ENCODE measurements at places on chromosomes 5 and 9.

DNA sequence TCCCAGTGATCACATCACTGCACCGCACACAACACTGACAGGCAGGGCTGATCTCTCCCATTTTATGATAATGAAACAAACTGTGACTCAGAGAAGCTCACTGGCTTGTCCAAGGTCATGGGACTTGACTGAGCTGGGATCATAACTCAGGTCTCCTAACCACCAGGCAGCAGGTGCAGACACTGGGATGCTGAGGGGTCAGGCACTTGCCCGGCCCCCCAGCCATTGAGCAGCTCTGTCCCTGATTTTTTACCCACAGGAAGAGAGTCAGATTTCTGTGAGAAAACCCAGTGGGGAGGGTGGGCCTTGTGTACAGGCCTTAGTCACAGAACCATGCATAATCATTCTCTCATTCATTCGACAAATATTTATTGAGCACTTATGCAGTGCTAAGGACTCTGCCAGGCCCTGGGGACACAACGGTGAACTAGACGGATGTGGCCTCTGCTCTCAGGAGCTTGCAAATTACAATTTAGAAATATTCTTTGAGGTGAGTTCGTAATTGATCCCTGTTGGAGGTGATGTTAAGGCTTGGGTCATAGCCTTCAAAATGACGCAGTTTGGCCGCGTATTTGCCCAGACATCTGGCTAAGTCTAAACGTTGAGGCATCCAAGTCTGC is 54.5 kb upstream of the TGFBR1 start:
- no peak for DNase-seq

DNA sequence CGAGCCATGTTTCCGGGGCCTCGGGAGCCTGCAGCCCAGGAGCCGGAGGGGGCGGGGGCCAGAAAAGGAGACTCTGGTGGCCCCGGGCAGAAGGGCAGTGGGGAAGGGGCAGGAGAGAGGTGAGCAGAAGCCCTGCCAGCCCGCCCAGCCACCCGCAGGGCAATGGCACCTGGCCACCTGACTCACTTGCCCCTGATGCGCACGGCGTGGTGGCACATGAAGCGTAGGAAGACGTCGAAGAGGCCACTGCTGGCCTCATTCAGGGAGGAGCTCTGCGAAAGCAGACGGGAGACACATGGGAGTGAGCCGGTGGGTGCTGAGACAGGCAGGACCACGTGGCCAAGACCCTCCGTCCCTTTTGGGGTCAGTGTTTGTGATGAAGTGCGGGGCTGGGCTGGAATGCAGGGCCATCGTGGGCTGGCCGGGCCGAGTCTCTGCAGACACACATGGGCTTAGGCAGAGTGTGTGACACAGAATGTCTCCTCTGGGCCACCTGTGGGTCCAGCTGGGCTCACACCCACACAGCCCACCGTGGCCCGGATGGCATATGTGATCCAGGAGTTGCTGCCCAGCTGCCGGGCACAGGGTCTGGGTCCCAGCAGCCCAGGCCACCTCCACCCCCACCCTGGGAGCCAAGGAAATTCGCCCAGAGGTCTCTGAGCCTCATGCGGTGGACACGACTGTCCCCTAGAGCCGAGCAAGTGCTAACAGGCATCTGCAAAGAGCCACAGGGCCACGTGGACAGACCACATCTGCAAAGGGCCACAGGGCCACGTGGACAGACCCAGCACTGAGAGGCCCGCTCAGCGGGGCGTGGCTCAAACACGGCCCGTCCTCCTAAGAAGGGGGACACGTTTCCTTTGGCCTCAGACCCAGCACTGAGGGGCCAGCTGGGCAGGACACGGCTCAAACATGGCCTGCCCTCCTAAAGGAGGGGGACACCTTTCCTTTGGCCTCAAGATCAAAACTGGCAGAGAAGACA is 23.6 kb downstream of the TERT start:
- no peak for DNase-seq

- peak; percentile 28 for DNase-seq
Measured at GRCh38 chr9:37036776-37037502, 2.9 kb upstream of the PAX5 start.

- DNase-seq = no peak
Measured at GRCh38 chr5:107806705-107807104, 136.0 kb upstream of the EFNA5 start.

DNA sequence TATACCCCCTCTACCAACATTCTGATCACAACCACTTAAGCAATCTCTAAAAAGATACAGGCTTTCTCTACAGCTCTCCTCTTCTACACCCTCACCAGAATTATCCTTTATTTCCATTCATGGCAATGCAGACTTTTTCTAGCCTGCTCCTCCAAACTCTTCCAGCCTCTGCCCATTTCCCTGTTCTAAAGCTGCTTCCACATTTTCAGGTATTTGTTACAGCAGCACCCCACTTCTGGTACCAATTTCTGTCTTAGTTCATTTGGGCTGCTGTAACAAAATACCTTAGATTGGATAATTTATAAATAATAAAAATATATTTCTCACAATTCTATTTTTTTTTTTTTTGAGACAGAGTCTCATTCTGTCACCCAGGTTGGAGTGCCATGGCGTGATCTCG is 53.0 kb upstream of the DNAH5 start:
- DNase-seq = no peak

DNA sequence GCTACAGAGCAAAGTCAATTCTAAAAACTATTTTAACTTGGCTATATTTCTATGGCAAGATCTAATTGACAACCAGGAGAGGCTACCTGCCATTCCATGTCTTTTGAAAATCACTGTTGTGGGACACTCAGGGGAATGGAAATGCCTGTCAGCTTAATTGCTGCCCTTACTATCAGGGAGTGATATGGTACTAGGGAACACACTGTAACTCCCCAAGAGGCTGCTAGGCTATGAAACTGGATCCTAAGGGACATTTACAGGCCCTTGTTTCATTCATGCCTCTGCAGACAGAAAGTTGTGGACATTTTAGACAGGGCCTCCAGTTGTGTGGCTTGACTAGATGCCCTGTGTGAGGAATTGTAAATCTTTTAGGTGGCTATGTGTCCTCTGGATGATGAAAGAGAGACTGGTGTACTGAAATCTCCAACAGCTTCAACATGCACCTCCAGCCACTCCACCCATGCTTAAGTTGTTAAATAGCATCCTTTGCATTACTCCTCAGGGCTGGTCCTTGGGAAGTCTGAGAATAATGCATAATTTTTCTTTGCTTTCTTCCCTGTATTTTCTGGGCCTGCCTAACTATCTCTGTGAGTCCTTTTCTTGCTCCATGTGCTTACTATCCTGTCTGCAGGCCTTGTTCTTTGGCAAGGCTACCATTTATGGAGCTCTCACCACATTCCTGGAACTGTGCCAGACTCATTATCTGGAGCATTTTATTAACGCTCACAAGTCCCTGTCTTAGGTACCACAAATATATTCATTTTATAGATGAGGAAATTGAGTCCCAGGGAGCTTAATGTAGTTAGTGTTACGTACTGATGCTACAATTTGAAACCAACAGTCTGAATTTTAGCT is 3.2 kb downstream of the MROH2B start:
- DNase-seq = no peak

DNA sequence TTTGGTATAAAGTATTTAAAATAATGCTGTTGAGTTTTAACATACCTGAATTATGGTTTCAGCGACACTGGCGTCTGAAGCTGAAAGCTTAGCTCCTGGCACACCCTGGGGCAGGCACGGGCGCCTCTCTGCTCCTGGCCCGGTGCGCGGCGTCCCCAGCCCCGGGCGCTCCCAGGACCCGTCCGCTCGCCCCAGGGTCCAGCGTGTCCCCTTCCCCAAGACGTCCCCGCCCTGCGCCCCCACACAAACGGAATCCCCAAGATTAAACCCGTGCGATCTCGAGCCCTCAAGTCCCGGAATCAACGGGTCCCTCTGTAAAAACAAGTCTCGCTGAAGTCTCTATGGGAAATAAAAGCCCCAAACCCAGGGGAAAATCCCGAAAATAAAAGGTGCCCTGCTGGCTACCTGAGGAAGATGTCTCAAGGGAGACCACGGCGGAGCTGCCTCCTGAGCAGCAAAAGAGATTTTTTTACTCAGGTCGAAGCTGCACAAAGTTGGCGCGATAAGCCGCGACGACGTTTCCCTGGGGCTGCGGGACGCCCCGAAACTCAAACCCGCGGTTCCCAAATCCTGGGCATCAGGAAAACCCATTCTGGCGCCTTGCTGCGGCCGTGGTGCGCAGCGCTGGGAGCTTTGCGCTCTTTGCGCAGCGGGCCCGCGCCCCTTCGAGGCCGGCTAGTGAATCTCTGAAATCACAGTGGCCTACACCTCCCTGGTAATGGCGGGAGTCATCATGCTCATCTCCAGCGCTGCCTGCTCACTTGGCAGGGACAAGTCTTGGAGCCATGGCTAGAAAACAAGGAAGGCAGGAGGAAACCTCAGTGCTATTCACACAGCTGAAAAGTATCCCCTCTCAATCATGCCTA is 6.3 kb upstream of the IFNA8 start:
- no peak for DNase-seq

DNA sequence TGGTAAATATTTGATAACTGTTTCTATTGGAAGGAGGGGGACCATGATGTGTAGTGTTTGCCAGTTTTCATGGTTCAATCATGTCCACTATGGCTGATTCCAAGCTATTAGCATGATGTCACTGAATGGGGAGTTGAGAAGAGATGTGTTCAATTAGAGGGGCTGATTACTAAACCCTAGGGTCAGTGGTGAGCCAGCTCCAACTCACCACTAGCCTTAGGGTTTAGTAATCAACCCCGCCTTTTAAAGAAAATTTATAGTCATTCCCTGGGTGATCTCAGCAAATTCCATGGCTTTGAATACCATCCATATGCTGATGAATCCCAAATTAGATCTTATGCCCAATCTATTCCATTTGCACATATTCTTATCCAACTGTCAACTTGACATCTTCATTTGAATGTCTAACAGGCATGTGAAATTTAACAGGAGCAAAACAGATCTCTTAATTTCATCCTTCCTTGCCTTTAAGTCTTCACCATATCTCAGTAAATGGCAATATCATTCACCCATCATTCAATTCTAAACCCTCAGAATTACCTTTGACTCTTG is 98.8 kb downstream of the GCNT1 start:
- DNase-seq = no peak

- no peak for DNase-seq
Measured at GRCh38 chr5:5146530-5147160, 6.5 kb downstream of the ADAMTS16 start.

GRCh38 chr5:155936520-155937406 is 390.2 kb upstream of the SGCD start:
- no peak for DNase-seq

DNA sequence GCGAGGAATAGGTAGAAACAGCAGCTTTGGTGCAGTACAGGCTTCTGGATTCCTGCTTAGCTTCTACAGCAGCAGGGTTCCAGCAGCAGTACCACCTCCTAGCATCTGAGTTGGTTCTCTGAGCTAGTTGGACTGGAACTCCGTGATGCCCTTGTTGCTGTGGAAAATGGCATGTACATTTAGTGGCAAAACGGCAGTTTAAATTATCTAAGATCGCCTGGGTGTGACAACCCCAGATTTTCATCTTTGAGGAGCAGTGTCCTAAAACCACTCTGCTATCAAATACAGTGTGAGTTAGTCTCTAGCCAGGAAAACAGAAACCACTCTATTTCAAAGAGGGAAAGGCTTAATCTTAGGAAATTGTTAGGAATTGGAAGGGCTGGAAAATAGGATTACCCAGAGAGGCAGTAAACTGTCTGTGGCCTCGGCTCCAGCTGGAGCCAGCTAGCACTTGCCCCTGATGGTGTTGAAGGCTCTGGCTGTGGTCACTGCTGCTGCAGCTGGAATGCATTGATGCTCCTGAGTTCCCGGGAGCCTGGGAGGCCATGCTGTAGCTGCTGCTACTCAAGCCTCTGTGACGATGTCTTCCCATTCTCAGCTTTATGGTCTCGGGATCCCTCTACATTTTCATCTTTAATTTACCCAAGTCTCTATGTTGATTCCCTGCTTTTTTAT is 29.4 kb downstream of the RAD23B start:
- DNase-seq = no peak

GRCh38 chr5:124866355-124867136 is 120.1 kb upstream of the ZNF608 start:
- DNase-seq = no peak

GRCh38 chr9:124683043-124683442 is 88.1 kb downstream of the NR6A1 start:
- DNase-seq = no peak

GRCh38 chr9:36725777-36726356 is 153.2 kb downstream of the MELK start:
- no peak for DNase-seq

DNA sequence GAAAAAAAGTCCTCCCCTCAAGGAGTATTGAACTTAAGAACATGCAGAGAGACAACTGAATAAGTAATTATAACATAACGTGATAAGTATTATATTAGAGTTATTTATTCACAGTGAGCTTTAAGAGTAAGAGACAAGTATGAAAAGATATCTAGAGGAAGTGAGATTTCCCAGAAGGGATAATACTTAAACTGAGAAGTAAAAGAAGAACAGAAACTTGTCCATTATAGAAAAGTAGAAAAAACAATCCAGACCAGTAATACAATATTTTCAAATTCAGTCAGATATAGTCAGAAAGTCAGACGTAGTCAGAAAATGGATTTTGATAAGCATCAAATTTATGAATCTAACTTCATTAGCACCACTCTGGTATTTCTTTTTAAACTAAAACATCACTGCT is 613.0 kb upstream of the CCNG1 start:
- no peak for DNase-seq

DNA sequence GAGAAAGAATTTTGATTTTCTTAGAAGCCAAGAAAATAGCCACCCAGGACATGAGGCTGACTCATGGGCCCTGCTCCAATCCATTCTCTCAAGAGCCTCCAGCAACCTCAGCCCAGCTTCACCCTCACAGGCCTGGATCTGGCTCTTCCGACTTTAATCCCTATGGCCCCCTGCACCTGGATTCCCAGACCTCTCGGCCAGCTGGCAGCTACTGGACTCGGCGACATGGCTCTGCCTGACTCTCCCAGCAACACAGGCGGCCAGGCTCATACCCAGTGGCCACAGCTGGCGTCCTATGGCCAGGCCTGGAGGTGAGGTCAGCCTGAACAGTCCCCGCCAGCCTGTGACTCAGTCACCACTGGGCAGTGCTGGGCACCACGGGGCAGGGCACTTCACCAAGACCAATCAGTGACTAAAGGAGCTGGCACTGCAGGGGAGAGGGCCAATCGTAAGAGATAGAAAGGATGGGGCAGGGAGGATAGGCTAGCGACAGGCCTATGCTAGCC is 6.2 kb upstream of the PDLIM4 start:
- DNase-seq = no peak

GRCh38 chr5:82799361-82800077 is 277.7 kb downstream of the TMEM167A start:
- no peak for DNase-seq

DNA sequence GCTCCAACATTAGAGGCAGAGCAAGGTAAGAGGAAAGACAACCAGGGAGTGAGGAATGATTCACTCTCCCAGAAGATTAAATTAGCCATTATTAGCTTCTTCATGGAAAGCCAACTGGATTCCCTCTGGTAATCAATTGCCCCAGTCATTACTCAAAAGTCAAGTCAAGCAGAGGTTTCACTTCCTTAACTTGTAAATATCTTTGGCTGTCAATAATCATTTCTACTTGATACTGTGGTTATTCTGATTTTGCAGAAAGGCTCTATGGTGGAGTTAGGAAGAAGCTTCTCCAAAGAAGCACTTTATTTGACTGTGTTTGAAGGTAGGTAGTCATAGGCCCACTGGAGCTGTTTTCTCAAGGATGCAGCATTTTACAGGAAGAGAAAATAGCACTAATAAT is 78.0 kb downstream of the JAKMIP2 start:
- no peak for DNase-seq

Data from endothelial cell of umbilical vein (primary cell).